Left lung (tissue), 14 donors: ENCODE measurements at places on chromosomes 11 and 22. TPM values are rescaled to one million over a fixed set of nuclear protein-coding genes. Genes with fewer than 3 reads are reported as not detected.

DNA sequence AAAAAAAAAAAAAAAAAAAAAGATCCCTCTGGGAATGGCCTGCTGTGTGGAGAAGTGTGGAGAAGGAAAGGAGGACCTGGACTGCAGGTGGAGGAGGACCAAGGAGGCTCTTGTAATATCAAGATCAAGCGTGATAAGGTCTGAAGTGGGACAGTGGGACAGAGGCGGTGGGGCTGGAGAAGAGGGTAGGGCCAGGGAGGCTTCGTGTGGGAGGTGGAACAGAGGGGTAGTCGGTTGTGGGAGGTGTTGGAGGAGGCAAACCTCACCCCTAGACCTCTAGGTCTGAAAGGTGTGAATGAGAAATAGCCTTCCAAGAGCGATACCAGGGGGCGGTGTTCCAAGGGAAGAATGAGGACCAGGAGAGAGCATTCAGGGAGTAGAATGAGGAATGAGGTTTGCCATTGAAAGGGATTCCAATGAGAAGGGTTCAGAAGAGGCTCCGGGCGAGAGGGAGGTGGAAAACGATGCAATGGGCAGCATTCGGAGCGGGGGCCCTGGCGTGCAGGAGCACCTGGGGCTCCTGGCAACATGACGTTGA is 44.2 kb downstream of the MCHR1 start:
- DNase-seq = no peak

DNA sequence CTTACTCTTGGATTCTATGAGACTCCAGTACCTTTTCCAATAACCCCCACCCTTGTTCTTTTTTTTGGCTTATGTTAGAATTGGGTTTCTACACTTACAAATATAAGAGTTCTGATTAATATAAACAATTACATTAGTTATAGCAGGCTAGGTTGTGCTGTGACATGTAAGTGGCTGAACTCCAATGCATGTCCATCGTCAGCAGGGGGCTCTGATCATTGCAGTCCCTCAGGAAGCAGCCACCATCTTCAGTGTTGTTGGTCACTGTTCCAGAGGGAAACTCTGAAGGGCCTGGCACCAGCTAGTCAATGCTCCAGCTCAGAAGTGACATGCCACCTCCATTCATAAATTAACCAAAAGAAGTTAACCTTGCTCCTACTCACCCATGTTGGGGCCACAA is 5.6 kb downstream of the LIPT2 start:
- no peak for DNase-seq

DNA sequence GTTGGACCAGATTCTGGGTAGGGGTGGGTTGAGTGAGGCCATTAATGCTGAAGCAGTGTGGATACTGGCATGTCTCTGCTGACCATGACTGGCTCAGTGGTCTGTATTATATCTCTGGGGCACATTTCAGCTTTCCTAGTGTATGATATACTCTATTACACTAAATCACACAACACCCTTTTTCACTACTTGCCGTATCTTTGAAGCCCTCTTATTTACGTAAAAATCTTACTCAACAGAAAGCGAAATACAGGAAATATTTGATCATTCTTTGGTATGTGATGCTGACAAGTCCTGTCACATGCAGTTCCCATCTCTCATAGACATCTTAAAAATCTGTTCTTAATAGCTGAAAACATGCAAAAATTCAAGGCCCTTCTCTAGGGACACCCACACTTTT is 40.3 kb downstream of the OR5B17 start:
- DNase-seq = no peak

The CREB3L1 gene
- 40.5 TPM for total RNA-seq

The DDI1 gene
- total RNA-seq = not detected
